ENCODE measurements at places on chromosomes 16 and 17.
A peak's percentile ranks its signal among the peaks of the same experiment; 100 is the strongest.

GRCh38 chr17:36024106-36024869 lies 6.5 kb upstream of the CCL23 start:
- DNase-seq: no peak

- no peak for DNase-seq
Measured at GRCh38 chr17:40097931-40098845, 2.2 kb downstream of the NR1D1 start.

DNA sequence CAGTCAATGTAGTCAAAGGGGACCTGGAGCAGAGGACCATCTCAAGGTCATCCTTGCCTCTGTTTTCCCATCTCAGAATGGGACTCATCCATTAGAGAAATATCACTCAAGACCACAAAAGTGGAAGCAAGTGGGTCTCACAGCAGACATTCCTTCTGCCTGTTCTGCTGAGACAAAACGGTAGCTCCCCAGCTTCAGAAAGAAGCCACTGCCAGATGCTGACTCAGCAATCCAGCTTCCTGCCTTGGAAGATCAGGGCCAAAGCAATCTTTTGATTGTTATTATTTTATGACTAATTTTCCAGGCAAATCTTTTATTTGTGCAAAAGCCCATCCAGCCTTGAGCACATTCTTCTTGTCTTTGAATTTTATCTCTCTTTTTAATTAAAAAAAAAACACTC lies 86.8 kb downstream of the CCT6B start:
- no peak for DNase-seq

- no peak for DNase-seq
Measured at GRCh38 chr17:3771140-3771539, 29.8 kb downstream of the ITGAE start.

- no peak for DNase-seq
Measured at GRCh38 chr17:68909066-68909465, 46.1 kb downstream of the ABCA8 start.

- peak; percentile 23 for DNase-seq
Measured at GRCh38 chr16:26645614-26646013, 421.1 kb upstream of the C16orf82 start.

DNA sequence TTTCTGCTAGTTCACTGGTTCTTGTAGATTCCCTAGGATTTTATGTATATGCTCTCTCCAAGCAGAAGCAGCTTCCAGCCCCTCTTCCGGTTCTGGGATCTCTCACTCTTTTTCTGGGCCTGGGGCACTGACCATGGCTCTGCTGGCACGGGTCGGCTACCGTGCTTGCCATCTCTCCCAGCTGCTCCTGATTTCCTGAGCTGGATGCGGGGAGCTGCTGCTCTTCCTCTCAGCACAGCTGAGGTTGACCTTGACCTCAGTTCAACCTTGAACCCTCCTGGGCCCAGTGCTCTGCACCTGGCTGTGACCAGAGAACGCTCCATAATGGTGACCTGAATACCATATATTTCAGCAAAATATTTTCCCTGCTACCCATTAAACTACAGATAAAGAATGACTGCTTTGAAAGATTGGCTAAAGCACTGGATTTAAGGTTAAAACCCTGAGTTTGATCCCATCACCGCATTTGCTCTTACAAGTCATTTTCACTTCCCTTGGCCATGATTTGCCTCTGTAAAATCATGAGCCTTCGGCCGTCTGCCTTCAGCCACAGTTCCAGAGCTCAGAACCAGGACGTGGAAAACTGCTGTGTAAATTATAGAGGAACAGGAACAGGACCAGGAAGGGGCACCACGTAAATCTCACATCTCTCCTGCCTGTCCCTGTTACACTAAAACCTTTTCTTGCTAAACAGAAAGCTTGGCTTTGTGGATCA lies 130.8 kb upstream of the CHMP6 start:
- DNase-seq: no peak

GRCh38 chr17:77862890-77863813 lies 95.4 kb upstream of the TNRC6C start:
- DNase-seq: no peak

DNA sequence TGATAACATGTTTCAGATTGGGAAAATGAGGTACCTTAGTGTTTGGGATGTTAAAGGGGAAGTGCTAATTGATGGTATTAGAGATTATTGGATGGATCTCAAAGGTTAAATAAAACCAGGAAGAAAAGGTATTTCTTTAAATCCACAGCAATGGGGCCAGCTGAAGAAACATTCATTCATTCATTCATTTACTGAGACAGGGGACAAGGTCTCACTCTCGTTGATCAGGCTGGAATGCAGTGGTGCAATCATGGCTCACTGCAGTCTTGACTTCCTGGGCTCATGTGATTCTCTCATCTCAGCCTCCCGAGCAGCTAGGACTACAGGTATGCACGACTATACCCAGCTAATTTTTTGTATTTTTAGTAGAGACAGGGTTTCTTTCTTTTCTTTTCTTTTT lies 19.8 kb downstream of the EARS2 start:
- DNase-seq: no peak

DNA sequence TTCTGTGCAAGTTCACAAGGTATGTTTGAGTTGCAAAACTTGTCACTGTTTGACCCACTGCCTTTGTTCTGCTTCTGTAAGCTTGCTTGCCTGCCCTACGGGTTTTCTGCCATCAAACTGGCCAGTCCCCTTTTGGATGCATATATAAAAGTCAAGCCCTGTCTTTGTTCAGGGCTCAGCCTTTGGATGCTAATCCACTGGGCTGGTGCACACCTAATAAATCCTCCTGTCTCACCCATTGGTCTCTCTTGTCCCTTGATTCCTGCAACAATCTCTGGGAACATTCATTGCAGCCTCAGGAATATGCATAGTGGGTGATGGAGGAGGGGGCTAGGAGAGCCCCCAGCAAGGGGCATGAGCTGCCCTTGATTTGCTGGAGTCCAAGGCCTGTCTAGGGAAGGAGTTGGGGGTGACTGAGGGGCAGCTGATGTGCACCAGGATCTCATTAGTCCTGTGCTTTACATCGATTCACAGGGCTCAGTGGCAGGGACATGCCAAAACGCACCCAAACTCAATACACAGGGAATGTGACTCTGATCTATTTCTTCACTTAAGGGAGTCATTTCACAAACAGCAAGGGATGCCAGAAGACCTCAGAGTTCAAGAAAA lies 225.4 kb upstream of the NLRP1 start:
- no peak for DNase-seq

- no peak for DNase-seq
Measured at GRCh38 chr16:8729779-8730334, 55.4 kb downstream of the ABAT start.

DNA sequence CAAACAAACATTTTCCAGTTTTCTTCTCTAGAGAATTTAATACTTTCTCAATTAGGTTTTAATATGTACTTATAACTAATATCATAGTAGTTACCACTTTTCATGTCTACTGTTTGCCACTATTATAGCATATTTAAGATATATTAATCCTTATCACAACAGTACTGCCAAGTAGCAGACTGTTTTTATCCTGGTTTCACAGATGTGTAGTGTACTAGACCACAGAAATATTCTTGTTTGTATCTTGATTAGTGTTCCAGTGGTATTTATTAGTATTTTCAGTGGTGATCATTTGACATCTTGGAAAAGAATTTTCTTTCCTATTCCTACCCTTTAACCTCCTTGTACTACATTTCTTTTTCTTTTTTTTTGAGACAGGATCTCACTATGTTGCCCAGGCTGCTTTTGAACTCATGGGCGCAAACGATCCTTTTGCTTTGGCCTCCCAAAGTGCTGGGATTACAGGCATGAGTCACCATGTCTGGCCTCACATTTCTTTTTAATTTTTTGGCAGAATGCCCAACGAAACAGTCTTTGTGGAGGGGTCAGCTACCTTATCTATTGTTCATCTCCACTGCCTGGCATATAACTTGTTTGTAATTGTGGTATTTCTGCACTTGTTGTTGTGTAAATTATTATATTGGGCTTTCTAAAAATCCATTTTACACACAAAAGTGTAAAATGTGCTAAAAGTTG lies 27.2 kb downstream of the MAP2K4 start:
- DNase-seq: no peak

GRCh38 chr16:35743101-35743692 lies 2283.8 kb downstream of the TP53TG3F start:
- DNase-seq: no peak

- no peak for DNase-seq
Measured at GRCh38 chr16:49592546-49593423, 219.2 kb downstream of the C16orf78 start.

DNA sequence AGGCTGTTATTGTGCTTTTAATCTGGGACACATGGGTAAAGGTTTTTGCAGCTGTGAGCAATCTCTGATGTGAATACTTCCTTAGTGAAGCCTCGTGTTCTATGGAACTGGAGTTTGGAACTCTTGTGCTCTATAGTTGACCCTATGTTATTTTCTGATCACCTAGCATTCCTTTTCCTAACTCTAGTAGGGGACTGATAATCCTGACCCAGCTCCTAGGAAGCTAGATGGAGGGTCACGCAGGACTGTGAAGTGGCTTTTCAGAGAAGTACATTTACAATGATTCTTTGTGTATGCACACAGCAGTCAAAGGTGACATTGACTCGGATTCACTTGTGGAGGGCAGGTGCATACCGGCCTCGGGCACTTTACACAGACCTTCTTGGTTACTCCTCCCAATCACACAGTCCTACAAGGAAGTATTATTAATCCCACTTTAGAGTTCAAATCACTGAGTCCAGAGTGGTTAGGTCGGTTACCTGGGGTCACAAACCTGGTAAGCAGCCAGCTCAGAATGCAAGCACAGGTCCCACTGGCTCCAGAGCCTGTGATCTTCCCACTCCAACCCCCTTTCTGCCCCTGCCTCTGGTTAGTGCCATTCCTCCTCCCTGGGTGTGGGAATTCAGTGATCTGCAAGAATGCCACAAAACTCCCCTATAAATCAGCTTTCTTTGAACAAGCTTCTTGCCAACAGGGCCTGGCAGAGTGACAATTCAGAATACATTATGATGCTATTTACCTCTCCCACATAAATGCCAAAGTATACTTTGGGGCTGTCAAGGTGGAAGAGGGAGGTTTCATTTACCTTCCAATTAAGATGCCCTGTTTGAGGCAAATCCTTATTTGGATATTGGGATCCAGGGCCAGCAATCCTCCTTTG lies 7.1 kb downstream of the CHD9NB start:
- DNase-seq: no peak

GRCh38 chr16:87486713-87487247 lies 6.0 kb downstream of the ZCCHC14 start:
- no peak for DNase-seq

DNA sequence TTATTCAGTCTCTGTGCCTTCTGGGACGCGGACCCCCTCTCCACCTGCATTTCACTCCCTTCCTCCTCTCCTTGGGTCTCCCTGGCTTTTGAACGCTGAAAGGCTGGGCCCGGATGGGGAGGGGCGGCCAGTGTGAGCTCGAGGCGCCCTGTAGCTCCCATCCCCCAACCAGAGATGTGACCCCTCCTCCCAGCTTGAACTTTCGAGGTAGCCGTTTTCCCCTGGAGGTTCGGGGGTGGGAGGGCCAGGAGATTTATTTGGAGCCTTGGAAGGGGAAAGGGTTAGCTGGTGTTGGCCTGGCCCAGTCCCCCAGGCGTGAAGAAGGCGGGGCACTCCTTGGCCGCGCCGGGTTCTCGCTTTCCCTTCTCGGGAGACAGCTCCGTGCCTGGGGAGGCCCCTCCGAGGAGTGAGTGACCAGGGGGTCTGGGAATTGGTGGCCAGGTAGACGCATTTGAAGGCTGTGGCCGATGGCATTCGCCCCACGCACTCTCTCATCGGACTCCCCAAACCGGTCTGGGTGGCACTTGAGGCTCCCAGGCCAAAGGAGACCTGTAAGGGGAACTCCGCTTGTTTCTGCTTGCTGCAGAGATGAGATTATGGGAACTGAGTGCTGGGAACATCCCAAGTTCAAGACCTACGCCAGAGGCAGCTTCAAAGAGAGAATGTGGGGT lies 942 bp downstream of the LDAF1 start:
- DNase-seq: no peak

- DNase-seq: no peak
Measured at GRCh38 chr16:89155851-89156739, 15.5 kb upstream of the CDH15 start.

- no peak for DNase-seq
Measured at GRCh38 chr16:86498155-86498670, 12.1 kb upstream of the FOXF1 start.

DNA sequence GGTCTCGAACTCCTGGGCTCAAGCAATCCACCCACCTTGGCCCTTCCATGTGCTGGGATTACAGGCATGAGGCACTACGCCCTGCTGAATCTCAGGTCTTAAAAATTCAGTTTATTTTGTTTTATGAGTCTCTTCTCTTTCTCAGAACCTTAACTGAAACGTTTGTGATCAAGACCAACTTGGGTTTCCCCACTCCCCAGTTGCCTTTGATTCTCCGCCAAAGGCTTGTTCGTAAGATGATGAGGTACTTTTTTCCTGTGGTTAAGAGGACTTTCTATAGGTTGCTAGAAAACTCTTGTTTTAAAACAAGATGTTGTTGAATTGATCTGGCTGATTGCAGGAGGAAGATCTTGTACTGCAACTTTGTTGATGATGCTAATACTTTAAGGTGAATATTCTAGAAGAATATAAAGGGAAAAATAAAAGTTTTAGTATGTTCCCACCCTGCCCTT lies 11.7 kb downstream of the ABCC1 start:
- DNase-seq: peak; percentile 34

DNA sequence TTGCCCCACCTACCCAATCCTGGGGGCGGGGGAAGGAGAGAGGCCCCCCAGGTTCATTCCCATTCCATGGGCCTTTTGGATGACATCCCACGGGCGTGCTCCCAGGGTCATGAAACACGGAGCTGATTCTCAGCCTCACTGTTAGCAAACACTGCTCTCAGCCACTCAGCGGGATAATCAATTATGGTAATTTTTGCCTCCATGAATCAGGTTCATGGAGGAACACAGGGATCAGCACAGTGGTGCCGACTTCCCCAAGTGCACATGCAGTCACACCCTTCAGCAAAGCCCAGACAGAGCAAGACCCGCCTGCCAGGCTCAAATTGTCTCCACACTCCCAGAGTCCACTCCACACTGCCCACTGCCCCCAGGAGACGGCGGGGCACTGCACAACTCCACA lies 164.6 kb downstream of the ENGASE start:
- DNase-seq: no peak

DNA sequence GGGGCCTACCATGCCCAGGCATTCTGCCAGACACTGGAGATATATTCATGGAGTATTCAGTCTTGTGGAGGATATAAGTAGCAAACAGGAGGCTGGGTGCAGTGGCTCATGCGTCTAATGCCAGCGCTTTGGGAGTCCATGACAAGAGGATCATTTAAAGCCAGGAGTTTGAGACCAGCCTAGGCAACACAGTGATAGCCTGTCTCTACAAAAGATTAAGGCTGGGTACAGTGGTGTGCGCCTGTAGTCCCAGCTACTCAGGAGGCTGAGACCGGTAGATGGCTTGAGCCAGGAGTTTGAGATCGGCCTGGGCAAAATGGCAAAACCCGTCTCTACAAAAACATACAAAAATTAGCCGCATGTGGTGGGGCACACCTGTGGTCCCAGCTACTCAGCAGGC lies 37.7 kb upstream of the CDH3 start:
- no peak for DNase-seq

All from stimulated activated CD8-positive, alpha-beta memory T cell treated with anti-CD3 and anti-CD28 coated beads, Interleukin-4, amount 100 ng/mL, for 24 hours (primary cell).